Activated naive CD4-positive, alpha-beta T cell (primary cell): ENCODE measurements at places on chromosomes 5 and 9.

GRCh38 chr9:137021979-137022661 lies 5.9 kb downstream of the ABCA2 start:
- DNase-seq = peak; percentile 33

- no peak for DNase-seq
Observed at GRCh38 chr9:106580546-106580945, 282.4 kb upstream of the ZNF462 start.

GRCh38 chr5:125014202-125014601 lies 267.8 kb upstream of the ZNF608 start:
- DNase-seq = no peak

DNA sequence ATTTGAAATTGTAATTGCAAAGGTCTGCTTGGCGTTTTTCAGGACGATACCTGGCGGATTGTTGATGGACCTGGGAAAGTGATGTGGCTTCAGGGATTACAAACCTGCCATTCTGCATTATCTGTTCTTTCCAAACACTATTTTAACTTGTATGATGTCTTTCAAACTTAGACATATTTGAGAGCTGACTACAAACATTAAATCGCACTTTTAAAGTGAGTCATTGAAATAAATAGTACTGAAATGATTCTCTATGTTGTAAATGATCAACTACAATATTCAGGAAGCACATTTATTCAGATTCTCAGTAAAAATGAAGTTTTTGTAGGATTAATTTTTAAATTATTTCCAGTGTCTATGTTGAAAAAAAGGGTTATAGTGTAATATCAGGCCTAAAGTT lies 32.3 kb upstream of the TMEM171 start:
- no peak for DNase-seq

DNA sequence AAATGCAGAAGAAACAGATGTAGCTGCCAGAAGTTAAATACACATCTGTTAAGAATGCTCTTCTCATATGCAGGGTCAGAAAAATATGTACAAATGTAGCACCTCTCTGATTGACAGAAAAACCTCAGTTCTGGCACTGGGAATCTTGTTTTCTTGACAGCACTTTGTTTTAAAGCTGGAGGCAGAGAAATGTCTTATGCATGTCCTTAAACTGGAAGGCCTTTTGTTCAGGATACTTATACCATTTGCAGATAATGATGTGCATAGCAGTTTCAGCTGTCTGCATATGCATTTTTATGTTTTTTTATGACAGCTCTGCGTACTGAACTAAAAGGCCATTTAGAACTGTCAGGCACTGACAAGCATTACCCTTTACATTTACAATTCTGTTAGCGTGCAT lies 567.9 kb downstream of the EBF1 start:
- no peak for DNase-seq

DNA sequence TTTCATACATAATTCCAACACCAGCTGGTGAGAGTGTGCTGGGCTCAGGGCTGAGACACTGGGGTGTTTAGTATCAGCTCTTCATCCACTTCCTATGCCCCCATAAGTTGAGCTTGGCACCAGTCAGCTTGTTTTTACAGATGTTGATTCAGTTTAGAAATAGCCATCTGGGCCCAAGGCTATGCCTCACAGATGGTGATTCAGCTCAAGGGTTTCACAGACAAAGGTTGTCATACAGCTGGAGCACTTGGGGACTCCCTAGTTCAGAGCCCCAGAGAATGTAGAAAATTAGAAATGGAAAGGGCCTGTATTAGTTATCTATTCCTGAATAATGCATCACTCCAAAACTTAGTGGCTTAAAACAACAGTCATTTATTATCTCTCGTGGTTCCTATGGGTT lies 10.3 kb upstream of the CRHBP start:
- no peak for DNase-seq
